ENCODE measurements at places on chromosomes 11 and 22.
A peak's percentile ranks its signal among the peaks of the same experiment; 100 is the strongest.

DNA sequence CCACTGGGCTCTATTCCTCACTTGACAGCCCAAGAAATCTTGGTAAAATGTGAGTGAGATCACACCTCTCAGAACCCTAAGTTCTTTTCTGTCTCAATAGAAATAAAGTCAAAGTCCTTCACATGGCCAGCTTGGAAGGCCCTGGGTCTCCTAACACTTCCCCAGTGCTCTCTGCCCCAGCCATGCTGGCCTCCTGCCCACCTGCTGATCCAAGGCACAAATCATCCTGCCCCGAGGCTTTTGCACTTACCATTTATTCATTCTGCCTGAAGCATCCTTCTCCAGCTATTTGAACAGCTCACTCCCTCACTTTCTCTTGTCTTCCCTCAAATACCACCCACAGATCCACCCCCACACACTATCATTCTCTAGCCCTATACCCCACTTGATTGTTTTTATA is 26.4 kb downstream of the ISX start:
- no peak for DNase-seq

DNA sequence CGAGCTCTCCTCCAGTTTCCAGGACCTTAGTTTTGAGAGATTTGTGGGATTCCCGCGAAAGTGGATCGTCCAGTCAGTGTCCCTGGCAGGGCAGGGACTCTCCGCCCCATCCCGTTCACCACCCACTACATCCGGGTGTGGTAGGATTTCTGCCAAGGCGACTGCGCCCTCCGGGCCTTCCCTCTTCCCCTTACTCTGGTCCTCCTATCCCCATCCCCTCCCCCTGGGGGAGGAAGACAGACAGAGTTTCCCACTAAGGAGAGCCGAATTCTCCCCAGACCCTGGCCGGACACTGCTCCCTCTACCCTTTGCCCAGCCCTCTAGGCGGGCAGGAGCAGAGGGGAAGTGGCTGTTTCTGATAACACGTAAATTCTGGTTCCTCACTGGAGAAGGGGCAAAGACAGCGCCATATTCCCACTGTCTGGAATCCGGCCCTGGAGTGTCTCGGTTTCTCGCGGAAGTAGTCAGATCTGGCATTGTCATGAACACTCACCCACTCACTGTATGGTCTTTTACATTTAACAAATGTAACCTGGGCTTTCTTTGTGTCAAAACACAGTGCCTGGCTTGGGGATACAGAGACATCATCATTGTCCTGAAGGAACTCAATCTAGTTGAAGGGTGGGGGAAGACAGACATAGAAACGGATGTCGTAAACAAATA is 1.1 kb upstream of the NECTIN1 start:
- no peak for DNase-seq

GRCh38 chr22:47391169-47392053 is 629.0 kb downstream of the TBC1D22A start:
- no peak for DNase-seq

DNA sequence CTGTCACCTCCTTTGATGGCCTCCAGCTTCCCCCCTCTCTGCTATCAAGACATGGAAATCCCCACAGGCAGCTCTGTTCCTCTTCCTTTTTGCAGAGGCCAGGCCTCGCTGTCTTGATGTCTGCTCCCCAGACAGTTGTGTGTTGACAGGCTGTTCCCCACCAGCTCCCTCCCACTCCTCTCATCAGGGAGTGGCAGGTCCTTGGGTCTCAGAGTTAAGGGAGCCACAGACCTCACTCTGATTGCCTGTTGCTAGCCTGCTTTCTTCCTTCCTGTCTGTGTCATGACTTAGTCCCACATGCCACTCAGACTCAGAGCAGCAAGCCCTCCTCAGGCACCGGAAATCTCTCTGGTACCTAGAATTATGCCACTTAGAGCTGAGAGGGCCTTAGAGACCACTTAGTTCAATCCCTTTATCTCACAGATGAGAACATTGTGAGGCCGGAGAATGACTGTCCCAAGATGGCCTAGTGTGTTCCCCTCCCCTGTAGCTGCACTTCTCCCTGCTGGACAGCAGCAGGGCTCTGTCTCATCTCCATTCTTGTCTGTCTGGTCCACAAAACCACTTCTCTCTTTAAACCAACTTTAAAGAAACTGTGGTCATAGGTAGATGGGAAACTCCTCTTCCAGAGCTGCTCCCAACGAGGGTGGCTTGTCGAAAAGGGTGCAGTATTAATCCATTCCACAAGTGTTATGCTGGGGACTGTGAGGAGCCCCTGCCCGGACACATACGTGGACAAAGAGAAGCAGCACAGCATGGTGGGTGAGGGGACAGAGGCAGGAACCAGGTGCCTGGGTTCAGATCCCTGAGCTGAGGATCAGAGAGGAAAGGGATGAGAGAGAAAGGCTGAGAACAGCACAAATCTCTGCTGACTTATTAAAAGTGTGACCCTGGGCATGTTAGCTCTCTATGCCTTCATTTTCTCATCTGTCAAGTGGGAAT is 4.2 kb downstream of the AMPD3 start:
- DNase-seq: peak; percentile 79
